Endothelial cell of umbilical vein (primary cell): ENCODE measurements at places on chromosomes 7 and 10.

DNA sequence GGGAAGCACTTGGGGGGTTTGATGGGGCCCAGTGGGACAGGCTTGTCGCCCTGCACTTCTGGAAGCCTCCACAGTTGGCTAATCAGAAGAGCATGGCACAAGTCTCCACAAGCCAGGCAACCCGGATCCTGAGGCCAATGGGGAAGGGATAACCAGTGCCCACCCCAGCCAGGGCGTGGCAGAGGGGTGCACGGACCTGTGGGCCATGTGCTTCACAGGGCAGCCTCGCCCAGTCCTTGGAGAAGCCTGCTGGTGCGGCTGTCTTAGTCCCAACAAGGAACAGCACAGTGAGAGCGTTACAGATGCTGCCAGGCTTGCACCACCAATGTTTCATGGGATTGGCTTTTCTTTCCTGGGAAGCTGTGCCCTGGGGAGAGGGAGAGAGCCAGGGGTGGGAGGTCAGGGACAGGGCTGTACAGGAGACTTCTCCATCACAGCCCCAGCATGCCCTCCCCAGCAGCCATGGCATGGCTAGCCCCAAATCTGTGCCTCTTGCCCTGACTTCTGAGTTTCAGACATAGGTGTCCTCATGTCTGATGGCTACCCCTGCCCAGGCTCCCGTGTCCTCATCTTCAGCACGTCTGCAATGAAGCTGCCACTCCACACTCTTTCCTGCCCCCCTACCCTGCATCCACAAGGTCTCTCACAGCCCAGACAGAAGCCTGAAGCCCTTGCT, 116.0 kb downstream of the PTPN20 start:
- DNase-seq: no peak

DNA sequence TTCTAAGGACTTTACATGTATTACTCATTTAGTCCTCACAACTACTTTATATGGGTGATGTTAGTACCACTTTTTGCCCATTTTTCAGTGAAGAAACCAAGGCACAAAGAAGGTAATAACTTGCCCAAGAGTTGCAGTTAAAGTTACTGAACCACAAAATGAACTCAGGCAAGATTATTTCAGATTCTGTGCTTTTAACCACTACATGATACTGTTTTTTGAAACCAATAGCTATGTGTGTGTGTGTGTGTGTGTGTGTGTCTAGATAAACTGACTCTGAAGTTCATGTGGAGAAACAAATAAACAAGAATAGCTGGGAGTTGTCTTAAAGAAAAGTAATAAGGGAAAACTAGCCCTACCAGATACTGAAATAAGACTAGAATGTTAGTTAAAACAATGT, 60.8 kb upstream of the OIT3 start:
- DNase-seq: peak; percentile 58

DNA sequence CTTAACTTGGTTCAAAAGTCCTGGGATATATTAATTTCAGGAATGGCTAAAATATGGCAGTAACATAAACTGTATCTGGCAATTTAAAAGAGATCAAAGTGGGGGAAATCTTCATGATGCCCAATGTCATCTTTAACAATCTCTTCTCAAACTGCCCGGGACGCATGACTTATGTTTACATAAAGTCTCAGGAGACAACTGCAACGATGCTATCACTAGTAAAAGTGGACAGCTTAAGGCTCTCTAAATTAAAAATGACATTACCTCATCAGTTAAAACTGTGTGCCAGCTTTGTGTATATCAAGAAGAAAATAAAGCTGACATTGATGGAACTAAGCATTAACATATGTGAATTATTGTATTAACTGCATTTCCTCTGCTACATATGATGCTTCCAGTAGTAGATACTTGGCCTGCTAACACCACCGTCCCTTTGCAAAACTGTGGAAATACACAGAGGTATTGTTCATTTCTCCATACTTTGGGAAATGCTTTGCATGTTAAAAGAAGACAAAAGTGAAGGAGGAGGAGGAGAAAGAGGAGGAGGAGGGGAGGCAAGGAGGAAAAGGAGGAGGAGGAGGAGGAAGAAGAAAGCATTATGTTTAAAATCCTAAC, 62.4 kb downstream of the NRP1 start:
- no peak for DNase-seq

GRCh38 chr10:129958148-129958628, 5.9 kb downstream of the EBF3 start:
- no peak for DNase-seq

DNA sequence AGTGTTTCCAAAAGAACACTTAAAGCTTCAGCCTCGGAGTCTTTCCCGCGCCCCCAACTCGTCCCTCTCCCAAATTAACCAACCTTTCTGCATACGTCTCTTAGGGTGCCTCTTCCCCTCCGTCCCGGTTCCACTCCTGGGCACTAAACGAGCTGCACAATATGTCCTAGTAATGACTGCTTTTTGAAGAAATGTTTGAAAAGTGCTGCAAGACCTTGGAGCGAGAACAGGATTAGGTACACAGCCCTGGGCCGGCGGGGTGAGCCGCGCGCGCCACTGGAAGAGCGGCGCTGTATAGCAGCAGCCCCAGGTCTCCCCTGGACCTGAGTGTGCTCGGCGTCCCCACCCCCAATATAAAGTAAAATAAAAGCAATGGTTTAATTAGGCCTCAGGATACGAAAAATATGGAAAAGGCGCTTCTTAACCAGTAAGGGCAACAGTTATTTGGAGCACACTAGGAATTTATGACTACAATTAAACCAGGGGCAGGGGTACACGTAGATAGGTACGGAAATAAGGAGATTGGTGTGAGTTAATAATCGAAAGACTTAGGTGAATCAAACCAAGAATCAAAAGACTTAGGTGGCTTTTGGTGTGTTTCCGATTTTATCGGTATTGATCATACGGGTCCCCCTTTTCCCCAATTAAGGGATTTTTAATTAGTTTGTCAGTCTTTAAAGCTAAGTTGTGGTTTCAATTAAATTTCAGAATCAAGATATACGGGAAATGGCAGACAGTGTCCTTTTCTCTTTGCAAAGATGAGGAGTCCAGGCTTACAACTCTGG, 1.9 kb downstream of the TET1 start:
- DNase-seq: no peak

DNA sequence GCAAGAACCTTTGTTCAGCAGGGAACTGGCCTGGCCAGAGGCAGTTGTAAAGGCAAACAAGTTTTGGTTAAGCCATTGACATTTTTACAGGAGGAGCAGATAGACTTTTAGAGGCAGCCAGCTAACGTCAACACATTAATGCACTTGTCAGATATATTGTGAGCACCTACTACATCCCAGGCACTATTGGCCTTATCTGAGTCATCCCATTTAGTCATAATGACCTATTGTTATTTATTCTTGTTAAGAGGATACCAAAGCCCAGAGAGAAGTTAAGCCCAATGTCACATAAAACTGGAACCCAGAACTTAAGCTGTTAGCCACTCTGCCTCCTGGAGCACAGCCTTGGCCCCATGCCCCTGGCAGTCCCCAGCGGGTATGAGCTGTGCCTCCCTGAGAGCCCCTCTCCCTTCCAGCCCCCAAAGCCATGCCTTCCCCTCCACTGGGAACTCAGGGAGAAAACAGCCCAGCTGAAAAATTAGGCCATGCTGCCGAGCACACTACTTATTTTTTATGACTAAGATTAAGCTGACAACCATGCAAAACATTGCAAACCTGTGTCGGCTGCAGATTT, 32.7 kb upstream of the TRIM8 start:
- peak; percentile 73 for DNase-seq

DNA sequence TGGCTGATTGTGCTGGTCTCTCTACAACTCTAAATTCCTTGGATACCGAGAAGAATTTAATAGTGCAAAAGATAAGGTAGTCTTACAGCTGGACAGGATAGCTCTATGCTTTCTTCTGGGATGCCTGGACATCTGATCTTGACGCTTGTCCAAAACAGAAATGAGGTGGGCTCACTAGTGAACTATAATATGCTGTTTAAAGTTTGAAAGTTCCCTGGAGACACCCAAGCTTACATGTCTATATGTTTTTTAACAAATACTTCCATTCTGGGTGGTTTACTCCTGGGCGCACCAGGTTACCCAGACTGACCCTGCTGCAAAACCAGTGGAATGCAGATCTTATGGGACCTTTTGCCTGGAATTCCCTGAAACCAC, 702.1 kb upstream of the COBL start:
- DNase-seq: no peak

- DNase-seq: peak; percentile 94
Observed at GRCh38 chr10:72009425-72010081, 45.4 kb downstream of the CHST3 start.

DNA sequence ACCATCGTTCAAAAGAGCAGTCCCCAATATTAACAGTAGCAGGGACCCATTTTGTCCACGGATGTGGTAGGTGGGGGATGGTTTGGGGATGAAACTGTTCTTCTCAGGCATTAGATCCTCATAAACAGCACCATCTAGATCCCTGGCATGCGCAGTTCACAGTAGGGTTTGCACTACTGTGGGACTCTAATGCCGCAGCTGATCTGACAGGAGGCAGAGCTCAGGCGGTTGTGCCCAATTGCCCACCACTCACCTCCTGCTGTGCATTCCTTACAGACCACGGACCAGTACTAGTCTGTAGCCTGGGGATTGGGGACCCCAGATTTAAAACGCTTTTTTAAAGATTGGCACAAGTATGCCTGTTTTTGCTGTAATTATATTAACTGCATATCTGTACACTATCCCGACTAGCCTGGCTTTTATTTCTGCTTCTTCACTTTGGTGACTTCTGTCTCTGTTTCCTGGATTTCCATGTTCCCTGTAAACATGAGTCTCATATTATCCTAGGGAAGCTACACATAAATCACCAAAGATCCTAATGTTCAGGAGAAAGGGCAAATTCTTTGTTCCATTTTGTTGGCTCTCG, 163.3 kb upstream of the AKR1E2 start:
- DNase-seq: no peak

- no peak for DNase-seq
Observed at GRCh38 chr7:139365336-139365735, 5.6 kb downstream of the LUC7L2 start.

DNA sequence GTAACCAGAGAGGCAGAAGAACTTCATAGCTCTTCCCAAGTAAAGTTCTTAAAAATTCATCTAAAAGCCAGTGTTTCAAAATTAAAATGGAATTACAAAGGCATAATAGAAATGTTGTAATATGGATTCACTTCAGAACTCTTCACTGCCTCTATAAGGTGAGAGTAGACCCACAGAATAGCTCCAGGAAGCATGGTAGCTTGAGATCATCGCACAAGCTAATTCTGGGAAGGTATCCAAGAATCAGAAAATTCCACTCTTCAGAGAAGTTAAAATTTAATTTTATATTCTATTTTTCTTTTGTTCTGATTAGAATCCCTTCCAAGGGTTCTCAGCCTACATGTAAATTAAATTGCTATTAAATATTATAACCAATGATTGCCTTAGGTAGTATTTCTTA, 1.5 kb upstream of the DHX32 start:
- DNase-seq: peak; percentile 14

- DNase-seq: no peak
Observed at GRCh38 chr7:95642173-95642572, 45.9 kb upstream of the PDK4 start.

- DNase-seq: no peak
Observed at GRCh38 chr10:133364645-133365431, 7.0 kb upstream of the FUOM start.

DNA sequence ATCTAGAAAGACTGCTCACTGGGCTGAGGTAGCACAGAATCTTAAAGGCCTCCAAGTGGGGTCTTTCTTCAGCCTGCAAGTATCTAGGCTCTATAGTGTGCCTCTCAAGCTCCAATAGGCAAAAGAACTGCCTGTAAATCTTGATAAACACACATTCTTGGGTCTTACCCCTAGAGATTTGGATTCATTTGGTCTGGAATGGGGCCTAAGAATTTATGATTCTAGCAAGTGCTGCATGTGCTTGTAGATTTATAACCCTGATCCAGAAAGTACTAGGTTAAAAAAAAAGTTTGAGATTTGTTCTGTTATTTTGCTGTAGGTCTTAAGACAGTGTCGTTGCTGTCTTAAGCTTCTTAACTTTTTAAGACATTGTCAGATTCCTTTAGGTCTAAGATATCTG, 74.1 kb downstream of the RALA start:
- no peak for DNase-seq

DNA sequence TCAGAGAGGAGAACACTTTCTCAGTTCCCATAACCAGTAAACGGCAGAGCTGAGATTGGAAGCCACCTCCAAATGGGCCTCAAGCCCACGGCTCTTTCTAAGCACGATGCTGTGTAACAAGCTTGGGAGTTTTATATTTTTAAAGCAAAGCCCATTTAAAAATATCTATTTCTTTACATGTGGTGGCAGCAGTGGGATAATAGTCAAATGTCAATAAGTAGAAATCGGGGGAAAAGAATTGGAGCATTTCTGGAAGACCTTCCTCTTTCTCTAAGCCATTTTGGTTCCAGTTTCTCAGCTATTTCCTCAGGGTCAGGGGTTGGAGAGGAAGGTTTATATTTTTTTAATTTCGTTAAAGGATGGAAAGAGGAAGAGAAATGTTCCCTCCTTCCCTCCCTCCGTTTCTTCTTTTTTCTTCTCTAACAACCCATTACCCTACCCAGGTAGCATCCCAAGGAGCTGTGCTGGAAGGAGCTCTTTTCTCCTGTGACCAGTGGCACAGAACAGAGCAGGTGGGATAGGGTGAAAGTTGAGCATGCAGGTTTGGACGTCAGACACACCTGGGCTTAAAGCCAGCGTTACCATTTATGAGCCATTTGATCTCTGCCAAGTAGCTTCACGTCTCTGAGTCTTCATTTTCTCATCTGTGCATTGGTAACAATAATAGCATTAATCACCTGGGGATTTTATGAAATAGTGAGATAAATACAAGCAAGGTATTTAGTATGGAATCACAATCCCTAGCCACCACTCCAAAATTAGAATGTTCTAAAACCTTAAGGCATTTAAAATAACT, 515.7 kb downstream of the RPS24 start:
- DNase-seq: no peak

- no peak for DNase-seq
Observed at GRCh38 chr7:51376420-51377092, 59.9 kb upstream of the COBL start.

DNA sequence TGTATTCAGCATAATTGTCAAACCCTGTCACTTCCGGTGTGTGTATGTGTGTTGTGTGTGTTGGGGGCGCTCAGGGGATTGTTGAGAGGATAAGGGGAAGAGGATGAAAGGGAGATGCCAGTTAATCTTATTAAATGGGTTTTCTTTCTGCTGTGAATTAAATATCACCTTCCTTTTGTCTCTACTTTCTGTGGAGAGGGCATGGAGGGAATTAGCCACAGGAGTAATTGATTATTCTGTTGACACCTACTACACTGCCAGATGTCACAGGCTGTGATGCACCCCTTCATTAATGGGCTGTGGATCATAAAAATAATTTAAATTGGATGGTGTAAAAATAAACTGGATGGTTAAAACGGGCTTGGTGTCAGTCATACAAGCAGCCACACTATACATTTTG, 311.9 kb downstream of the MDFIC start:
- no peak for DNase-seq

- peak; percentile 71 for DNase-seq
Observed at GRCh38 chr7:28096713-28097112, 83.9 kb downstream of the JAZF1 start.
